ENCODE measurements at places on chromosomes 3 and 15.

- no peak for DNase-seq
These were observed 81.5 kb upstream of the NTRK3 start for GRCh38 chr15:88337993-88338392.

GRCh38 chr3:128873244-128874022, 6.0 kb upstream of the ACAD9 start:
- DNase-seq, result no peak

DNA sequence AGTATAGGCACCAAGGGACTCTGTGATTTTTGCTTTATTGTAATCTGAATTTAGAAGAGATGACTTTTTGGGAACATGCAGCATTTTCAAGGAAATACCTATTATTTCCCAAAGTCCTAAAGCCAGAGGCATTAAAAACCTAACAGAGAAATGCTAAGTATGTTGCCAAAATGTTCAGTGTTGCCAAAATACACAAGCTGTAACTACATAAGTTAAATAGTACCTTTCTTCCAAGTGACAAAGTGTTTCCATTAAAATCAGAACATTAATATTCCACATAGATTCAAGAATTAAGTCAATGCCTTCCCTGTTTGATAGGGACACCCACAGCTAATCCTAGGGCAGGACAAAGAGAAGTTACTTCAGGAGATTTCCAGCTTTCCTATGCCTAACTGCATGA, 42.0 kb downstream of the MKRN2 start:
- DNase-seq, result no peak

DNA sequence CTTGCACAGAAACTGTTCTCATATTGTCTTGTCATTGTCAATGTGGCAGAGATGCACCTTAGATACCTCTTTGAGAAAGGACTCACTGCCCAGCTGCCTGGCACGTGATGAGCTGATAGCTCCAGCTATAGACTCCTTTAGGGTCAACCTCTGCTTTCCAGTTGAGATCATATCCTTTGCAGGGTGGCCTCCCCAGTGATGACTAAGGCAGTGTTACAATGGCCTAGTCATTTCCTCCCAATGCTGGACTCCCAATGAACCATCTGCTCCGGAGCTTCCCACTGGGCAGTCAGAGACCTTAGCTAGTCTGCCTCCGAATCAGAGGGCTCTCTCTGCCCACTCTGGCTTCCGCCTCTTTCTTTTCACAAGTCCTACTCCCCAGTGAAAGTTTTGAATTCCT, 79.5 kb downstream of the CHRD start:
- no peak for DNase-seq

DNA sequence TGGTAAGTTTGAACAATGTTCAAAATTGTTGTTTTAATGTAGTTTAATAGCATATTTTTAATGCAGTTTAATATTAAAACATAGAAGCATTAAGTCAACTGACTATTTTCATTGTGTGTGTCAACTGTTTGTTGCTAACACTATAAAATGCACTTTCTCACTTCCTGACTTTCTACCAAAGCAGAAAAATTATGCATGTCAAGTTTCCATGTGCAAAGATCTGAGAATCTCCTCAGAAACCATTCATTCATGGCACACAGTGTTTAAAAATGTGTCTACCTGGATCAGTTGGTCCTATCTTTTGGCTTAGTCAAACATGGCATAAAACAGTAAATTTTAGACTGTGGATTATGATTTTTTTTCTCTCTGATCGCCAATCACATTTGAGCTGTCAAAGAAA, 156.0 kb downstream of the PLD1 start:
- no peak for DNase-seq

GRCh38 chr3:179796421-179796820, 143.6 kb downstream of the USP13 start:
- no peak for DNase-seq

DNA sequence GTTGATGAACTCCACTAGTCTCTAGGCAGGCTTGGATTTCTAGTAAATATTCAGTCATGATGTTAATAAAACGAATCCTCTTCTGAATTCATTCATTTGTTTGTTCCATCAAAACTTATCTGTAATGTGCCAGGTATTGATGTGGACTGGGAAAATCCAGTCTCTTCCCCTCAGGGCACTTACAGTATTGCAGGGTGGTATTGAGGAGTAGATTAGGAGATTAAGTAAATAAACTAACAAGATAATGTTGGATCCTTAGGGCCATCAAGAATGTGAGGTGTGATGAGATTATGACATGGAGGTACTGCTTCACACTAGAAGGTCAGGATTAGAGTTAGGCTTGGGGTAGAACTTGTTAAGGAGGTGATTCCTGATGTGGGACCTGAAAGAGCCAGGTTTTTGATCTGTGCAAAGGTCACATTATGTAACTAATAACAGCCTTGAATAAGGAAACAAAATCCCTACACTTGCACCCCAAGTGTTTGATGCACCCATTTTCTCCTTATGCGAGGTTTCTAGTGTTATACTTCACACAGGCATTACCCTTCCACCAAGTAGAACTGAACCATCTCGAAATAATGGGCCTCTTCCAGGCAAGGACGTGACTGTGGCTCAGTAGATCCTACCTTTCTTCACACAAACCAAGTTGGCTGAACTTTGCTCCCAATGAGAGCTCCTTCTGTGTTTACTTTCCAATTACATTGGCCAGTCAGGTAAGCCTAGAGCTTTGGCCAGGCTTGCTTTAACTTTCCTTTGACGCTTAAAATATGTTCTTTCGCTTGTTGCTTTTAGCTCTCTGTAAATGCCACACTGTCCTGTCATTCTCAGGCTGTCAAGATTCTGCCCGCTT, 16.7 kb downstream of the MCTP2 start:
- DNase-seq, result no peak

DNA sequence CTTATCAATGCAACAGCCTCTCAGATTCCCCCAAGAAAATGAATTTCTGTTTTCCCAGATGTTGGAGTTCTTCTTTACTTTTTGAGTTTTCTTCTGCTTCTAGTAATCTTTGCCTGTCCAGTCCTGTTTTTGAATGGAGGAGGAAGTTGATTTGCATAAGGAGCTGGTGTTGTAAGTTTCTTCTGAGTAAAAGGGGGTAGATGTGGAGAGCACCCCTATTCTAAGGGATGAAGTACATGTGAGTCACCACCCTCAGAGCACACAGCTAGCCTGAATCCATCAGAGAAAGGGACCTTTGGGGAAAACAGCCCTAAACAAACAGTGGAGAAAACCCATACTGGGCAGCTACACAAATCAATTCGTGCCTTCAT, 34.5 kb downstream of the ACAA1 start:
- no peak for DNase-seq

- no peak for DNase-seq
These were observed 10.9 kb downstream of the PROS1 start for GRCh38 chr3:93962798-93963197.

DNA sequence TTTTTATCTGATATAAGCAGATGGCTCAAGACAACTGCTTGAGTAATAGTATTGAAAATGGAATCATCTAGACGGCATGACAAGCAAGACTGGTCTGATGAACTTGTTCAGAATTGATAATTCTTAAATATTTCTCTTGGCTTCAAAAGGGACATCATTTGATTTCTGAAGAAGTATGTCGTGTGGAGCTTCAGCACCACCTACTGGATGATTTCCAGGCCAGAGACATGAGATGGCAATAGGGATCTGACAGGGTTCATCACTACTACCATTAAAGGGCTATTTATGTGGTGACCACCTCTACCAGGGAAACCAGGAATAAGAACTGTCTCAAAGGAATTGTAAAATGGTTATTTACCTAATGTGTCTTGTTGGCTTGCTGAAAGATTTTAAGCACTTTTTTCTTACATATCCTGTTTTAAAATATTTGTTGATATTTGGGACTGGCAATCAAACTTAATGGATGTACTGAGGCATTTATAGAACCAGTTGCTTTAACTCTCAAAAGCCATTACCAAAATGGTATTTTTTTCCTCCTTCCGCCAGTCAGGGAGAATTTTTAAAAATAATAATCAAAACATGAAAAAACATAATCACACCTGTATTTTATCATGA, 99.5 kb upstream of the FAM98B start:
- DNase-seq, result peak; percentile 12

- DNase-seq, result no peak
These were observed 235.7 kb upstream of the THBS1 start for GRCh38 chr15:39345176-39345575.

GRCh38 chr3:43089081-43089480, 16.8 kb downstream of the POMGNT2 start:
- no peak for DNase-seq

GRCh38 chr15:69107025-69107620, 53.3 kb upstream of the GLCE start:
- peak; percentile 12 for DNase-seq

GRCh38 chr3:137582484-137582883, 181.6 kb upstream of the SOX14 start:
- DNase-seq, result no peak

GRCh38 chr3:41188306-41188705, 11.0 kb upstream of the CTNNB1 start:
- DNase-seq, result no peak

DNA sequence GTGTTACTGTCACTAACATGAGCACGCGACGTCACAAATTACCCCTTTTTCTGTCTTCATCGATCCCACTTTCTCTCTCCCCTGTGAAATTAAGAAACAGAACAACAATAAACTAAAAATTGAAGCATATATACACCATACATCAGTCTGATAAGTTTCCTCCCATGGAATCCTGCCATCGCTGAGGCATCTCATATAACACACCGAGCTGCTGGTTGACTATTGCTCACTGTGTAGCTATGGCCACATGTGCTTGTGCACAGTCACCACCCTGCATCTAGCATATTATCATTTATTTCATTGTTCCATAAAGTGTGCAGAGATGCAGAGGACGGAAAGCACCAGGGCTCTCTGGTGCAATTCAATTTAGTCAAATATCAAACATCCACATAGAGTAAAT, 777.9 kb upstream of the ARRDC4 start:
- DNase-seq, result no peak

GRCh38 chr15:90300541-90300940, 35.1 kb downstream of the NGRN start:
- no peak for DNase-seq

- no peak for DNase-seq
These were observed 47.0 kb upstream of the GK5 start for GRCh38 chr3:142272200-142272891.

DNA sequence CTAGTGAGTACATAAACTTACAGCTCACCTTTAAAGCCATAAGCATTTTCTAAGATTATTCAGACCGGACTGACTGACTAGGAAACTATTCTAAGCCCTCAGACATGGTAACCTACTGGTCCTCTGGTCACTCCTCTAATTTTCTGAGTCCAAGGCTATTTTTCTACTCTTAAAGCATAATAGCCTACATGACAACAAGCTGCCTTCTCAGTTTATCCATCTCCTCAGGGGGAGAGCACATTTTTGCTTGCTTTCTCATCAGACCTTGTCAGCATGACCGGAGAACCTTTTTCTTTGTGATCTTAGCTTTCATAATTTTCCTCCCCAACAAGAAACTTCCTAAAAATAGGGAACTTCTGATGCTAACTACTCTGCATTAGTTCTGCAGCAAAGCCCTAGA, 38.4 kb downstream of the UBP1 start:
- no peak for DNase-seq

DNA sequence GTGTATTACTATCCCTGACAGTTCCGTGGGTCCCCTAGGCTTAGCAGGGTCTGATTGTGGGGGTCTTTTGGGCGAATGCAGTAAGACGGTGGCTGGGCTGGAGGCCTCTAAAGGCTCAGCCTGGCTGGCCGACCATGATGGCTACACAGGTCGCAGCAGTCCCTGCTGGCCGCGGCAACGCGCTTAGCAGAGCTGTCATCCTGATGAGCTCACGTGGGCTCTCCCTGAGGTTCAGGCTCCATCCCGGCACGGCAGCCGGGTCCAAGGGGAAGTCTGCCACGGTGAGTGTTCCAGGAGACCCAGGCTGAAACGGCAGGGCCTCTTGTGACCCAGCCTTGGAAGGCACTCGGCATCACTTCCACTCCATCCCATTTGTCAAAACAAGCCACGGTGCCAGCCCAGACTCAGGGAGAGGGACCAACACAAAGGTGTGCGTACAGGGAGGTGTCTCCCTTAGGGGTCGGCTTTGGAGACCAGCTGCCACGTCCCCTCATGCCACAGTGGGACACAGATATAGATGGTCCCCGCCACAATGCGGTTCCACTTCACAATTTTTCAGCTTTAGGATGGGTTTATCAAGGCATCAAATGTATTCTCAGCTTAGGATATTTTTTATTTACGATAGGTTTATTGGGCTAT, 101.8 kb downstream of the XXYLT1 start:
- DNase-seq, result no peak

- no peak for DNase-seq
These were observed 1.1 kb upstream of the RNU6-1 start for GRCh38 chr15:67840749-67841512.

- no peak for DNase-seq
These were observed 61.0 kb downstream of the PLXNA1 start for GRCh38 chr3:127043731-127044510.

GRCh38 chr3:11084098-11084497, 70.2 kb upstream of the HRH1 start:
- DNase-seq, result no peak

DNA sequence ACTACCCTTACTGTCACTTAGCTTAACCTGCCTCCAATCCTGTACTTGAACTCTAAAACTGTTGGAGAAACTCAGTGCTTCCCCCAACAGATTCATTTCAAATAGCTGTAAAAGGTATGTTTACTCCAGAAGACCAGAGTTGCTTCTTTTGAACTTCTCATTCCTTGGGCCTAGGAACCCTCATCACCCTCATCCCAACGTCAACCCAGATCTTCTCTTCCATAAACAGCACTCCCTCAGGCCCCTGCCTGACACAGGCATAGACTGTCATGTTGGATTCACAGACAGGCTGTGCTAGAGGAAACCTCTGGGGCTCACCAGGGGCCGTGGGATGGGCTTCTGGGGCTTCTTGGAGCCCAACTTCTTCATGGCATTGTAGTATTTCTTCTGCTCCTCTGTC, 57.5 kb upstream of the SCN5A start:
- no peak for DNase-seq
